ENCODE measurements at places on chromosomes 5 and 9.
A peak's percentile ranks its signal among the peaks of the same experiment; 100 is the strongest.

GRCh38 chr5:141806626-141807025 is 71.6 kb downstream of the PCDH1 start:
- no peak for DNase-seq

DNA sequence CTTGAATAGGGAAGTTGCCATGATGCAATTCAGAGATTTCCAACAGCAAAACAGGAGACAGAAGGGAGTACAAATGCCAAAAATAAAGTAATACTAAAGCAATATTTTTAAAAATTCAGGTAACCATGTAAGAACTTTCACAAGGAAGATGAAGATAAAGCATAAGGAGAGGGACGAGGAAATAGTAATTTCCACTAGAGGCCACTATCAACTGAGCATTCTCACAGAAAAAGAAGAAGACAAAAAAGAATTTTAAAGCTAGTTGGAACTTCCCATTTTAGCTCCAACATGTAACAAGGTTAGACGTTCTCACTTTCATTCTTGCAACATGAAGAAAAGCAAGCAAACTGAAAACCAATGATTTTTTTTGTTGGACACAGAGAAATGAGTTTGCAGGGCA is 779.9 kb upstream of the CDH6 start:
- DNase-seq = no peak

DNA sequence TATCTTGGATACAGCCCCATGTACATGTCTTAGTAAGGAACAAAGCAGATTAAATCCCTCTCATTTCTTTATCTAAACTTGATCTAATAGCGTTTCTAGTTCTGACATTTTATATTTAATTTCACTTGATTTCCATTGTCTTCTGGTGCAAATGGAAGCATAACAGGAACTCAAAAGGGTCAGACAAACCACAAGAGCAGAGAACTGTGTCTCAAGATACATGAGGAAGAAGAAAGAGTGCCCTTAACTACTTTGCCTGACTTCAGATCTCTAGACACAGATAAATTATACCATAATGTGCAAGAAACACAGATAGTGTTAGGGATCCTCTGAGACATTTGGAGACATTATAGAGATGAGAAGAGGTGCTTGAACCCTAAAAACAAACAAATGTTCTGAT is 20.7 kb upstream of the STX17 start:
- no peak for DNase-seq

- no peak for DNase-seq
Observed at GRCh38 chr5:22938362-22938761, 85.2 kb upstream of the CDH12 start.

DNA sequence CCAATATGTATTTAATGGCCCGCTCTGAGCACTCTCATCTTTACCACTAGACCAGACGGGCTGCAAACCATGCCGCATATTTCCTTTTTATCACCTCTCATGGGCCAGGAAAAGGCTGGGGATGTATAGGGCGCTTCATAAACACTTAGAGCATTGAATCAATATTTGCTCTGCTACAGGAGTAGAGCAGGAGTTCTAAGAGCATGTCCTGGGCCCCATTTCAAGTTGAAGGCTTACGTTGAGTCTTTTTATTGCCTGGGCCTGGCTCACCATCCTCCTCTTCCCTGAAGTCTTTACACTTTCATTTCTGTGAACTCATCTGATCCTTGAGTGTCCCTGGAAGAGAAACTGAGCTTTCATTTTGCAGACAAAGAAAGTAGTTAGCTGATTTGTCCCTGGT is 112.4 kb downstream of the FSTL4 start:
- DNase-seq = no peak

GRCh38 chr5:177024559-177024958 is 2.1 kb downstream of the ZNF346 start:
- no peak for DNase-seq

- no peak for DNase-seq
Observed at GRCh38 chr5:132651838-132652469, 6.0 kb upstream of the IL13 start.

- DNase-seq = peak; percentile 32
Observed at GRCh38 chr5:122073018-122073417, 5.0 kb downstream of the LOX start.

DNA sequence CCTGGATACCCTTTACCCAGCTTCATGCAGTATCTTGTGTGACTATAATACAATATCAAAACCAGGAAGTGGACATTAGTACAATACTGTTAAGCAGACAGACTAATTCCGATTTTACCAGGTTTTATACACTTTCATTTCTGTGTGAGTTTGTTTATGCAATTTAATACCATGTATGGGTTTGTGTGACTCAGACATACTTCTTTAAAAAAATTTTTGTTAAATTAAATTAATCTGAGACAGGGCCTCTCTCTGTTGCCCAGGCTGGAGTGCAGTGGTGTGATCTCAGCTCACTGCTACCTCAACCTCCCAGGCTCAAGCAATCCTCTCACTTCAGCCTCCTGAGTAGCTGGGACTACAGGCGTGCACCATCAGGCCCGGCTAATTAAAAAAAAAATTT is 156.8 kb downstream of the GAPVD1 start:
- DNase-seq = peak; percentile 33

- DNase-seq = no peak
Observed at GRCh38 chr5:178403956-178404600, 171.5 kb upstream of the PHYKPL start.

DNA sequence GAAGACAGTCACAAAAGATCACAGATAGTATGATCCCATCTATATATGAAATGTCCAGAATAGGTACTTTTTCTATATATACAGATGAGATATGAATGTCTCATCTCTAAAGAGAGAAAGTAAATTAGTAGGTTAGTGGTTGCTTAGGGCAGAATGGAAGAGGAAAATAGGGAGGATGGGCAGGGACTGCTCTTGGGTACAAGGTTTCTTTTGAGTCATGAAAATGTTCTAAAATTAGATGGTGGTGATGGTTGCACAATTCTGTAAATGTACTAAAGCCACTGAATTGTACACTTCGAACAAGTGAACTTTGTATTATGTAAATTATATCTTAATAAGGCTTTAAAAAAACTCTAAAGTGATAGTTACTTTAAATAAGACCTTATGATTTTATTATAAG is 59.6 kb upstream of the GRAMD2B start:
- peak; percentile 72 for DNase-seq

GRCh38 chr5:133627180-133627579 is 14.8 kb upstream of the FSTL4 start:
- no peak for DNase-seq

Data from EH (cell line).